Calu3 (cell line): ENCODE measurements at places on chromosomes 13 and 19. TPM values are rescaled to one million over a fixed set of nuclear protein-coding genes. Genes with fewer than 3 reads are reported as not detected.

- no peak for DNase-seq
- H3K27ac ChIP-seq = no peak overlapping the region
- no peaks in the 10 kb centered on the region for H3K27me3 ChIP-seq
- H3K4me3 ChIP-seq = no peak overlapping the region
- no peaks in the 10 kb centered on the region for H3K4me1 ChIP-seq
- H3K36me3 ChIP-seq = no peaks in the 10 kb centered on the region
Observed at GRCh38 chr13:40485611-40486517, 180.6 kb downstream of the FOXO1 start.

DNA sequence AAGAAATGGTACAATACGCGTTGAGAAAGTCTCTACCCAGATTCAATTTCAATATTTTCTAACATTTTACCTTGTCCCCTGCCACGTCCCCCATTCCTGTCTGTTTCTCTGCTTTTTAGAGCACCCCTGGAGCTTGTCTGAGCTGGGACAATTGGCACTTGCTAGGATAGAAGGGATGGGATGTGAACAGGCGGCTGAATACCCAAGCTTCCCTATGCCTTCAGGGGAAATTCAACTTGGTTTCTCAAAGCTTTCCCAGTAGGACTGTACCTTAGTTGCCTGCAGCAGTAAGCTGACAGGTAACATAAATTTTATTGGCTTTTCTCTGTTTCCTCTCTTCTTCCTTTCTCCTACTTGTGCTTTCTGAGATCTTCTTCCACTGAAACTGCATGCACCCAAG lies 1663.3 kb downstream of the EFNB2 start:
- no peak overlapping the region for H3K4me3 ChIP-seq
- H3K4me1 ChIP-seq = no peaks in the 10 kb centered on the region
- H3K27ac ChIP-seq = no peak overlapping the region
- no peaks in the 10 kb centered on the region for H3K36me3 ChIP-seq

DNA sequence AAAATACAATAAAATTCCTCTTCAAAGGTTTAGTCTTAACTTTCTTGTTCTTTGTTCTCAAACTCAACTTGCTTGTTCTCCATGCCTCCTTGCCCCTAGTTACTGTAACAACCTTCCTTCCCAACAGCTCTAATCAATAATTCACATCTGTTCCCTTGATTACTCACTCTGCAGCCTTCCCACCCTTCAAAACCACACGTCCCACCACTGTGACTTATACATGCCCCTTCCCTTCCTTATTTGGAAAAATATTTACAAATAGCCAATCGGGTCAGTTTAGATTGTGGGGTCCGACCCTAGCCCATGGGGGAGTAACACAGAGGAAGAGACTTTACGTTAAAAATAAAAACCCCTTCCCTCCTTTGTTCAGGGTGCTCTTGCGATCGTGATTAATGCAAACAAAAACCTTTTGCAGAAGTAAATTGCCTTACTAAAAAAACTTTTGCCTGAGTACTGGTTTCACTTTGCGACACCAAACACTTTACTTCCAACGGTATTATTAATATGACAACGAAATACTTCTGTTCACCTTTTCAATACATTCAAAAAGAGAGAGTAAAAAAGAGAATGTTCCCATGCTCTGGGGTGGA lies 512 bp upstream of the ZNF93 start:
- peaks cover 9% of the 10 kb centered on the region for H3K4me1 ChIP-seq
- peak; percentile 6 for DNase-seq
- H3K27me3 ChIP-seq = no peaks in the 10 kb centered on the region
- peak overlapping the region; percentile 62 for H3K27ac ChIP-seq
- H3K36me3 ChIP-seq = peaks cover 31% of the 10 kb centered on the region

DNA sequence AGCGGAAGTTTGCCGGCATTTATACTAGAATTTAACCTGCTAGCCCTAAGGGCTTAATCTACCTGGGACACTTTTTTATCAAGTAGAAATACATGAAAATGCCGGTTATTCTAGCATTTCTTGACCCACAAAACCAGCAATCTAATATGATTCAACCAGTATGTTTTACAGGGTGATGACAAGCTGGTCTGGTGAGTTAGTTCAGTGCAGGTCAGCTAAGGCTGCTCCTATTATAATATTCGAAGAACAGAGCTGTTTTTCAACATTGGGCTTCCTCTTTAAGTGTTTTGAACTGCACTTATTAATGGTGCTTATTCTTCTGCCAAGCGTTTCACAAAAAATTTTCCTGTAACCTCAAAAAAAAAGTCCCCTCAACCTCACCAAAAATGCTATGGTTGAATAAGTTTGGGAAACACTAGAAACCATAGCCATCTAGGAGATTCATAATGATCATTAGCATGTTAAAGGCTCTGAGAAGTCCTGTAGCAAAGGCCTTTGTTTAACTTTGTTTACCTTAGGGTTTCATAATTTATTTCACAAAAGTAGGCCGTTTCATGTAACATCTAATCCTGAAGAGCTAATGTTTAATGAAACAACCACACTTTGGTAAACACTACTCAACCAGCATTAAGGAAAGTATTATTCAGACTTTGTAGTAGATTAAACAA lies 526.6 kb downstream of the KLF12 start:
- H3K4me1 ChIP-seq = peaks cover 1% of the 10 kb centered on the region
- no peak overlapping the region for H3K27ac ChIP-seq
- no peaks in the 10 kb centered on the region for H3K36me3 ChIP-seq
- H3K27me3 ChIP-seq = no peaks in the 10 kb centered on the region

- H3K27me3 ChIP-seq = no peaks in the 10 kb centered on the region
- H3K4me3 ChIP-seq = no peak overlapping the region
Observed at GRCh38 chr13:49271264-49271663, 23.5 kb downstream of the CDADC1 start.

DNA sequence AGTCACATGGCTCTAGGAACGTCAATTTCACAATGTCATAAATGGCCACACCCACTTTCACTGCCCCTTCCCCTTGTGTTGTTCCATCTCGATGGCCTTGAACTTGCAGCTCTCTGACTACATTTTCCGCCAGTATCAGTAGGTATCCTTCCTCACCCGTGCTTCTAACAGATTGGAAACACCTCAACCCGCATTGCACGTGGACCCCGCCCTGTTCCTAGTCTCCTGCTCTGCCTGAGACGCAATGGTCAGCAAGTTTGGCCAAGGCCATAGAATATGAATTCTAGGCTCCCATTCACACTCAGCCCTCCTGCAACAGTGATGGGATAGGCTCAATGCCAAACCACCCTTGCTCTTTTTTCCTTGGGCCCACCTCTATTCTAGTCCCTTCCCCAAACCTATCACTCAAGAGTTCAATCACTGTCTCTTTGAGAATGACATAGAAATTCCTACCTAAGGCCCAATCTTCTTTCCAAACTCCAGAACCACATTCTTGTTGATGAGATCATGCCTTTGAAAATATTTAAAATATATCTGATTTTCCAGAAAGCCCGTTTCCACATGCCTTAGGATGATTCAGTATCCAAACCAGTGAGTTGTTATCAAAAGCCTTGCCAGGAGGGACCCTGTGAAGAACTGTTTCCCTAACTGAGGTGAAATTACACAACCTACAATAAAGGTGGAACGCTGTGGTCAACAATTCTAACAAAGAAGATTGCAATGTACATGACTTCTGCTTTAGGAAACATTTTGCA lies 334.6 kb downstream of the MYO16 start:
- no peaks in the 10 kb centered on the region for H3K4me1 ChIP-seq
- H3K36me3 ChIP-seq = no peaks in the 10 kb centered on the region
- H3K27ac ChIP-seq = no peak overlapping the region
- H3K27me3 ChIP-seq = no peaks in the 10 kb centered on the region
- H3K4me3 ChIP-seq = no peak overlapping the region
- no peak for DNase-seq

GRCh38 chr19:46513461-46514236 lies 18.0 kb upstream of the PNMA8B start:
- H3K4me1 ChIP-seq = peaks cover 8% of the 10 kb centered on the region
- DNase-seq = peak; percentile 90
- H3K27me3 ChIP-seq = peaks cover 53% of the 10 kb centered on the region
- no peaks in the 10 kb centered on the region for H3K36me3 ChIP-seq
- H3K4me3 ChIP-seq = no peak overlapping the region

GRCh38 chr13:73865027-73865426 lies 269.2 kb downstream of the KLF12 start:
- H3K36me3 ChIP-seq = no peaks in the 10 kb centered on the region
- no peak for DNase-seq
- no peak overlapping the region for H3K27ac ChIP-seq
- no peaks in the 10 kb centered on the region for H3K27me3 ChIP-seq
- H3K4me1 ChIP-seq = no peaks in the 10 kb centered on the region

- H3K4me3 ChIP-seq = no peak overlapping the region
- no peak overlapping the region for H3K27ac ChIP-seq
- DNase-seq = no peak
- H3K27me3 ChIP-seq = no peaks in the 10 kb centered on the region
- H3K4me1 ChIP-seq = no peaks in the 10 kb centered on the region
Observed at GRCh38 chr13:111954661-111955411, 112.1 kb upstream of the SOX1 start.

- DNase-seq = no peak
- H3K36me3 ChIP-seq = no peaks in the 10 kb centered on the region
- no peaks in the 10 kb centered on the region for H3K27me3 ChIP-seq
- H3K27ac ChIP-seq = no peak overlapping the region
- H3K4me3 ChIP-seq = no peak overlapping the region
- no peaks in the 10 kb centered on the region for H3K4me1 ChIP-seq
Observed at GRCh38 chr13:87677496-87678371, 6.6 kb downstream of the SLITRK5 start.

- H3K4me3 ChIP-seq = no peak overlapping the region
- no peak overlapping the region for H3K27ac ChIP-seq
- no peaks in the 10 kb centered on the region for H3K4me1 ChIP-seq
Observed at GRCh38 chr13:27004326-27004725, 167.3 kb downstream of the USP12 start.

DNA sequence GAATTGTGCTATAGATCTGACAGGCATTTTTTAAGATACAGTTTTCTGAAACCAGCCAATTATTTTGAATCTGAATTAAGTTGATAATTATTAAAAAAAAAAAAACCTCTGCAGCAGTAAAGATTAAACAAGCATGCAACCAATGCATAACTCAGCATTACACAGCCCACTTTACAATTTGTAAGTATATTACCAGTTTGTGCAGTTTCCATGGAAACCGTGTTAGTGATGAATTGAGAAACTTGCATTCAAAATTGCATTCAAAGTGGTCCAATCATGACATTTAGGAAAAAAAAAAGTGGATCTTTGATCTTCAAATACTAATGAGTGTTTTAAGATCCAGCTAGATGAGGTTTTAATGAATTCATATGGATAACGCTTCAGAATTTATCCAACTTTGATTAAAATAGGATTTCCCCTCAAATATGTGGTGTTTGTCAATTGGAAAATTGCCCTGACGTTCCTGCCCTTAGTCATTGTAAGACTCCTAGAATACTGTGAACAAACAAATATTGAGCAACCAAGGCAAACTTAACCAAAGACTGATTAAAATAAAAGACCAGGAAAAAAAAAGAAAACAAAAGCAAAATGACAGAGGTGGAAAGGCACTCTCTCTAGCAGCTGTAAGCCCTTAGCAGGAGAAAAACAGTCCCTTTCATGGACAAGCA lies 314.8 kb upstream of the MAB21L1 start:
- no peaks in the 10 kb centered on the region for H3K27me3 ChIP-seq
- no peak overlapping the region for H3K27ac ChIP-seq
- H3K4me1 ChIP-seq = no peaks in the 10 kb centered on the region
- no peak for DNase-seq
- H3K36me3 ChIP-seq = no peaks in the 10 kb centered on the region

DNA sequence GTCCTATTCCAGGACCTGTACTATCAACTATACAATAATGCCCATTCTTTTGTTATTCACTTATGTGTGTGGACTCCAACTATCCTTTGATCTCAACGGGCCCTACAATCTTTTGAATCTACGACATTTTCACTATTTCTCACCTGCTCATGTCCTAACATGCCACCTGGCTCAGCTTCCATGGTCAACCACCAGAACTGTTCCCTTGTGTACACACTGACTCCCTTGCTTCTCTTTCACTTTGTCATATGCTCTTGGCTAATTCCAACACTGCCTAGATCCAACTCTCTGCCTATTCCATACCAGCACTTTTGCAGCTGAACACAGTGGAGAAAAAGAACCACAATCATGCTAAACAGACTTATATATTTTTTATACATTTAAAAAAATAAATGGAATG lies 53.1 kb downstream of the MICU2 start:
- H3K27me3 ChIP-seq = no peaks in the 10 kb centered on the region
- no peak overlapping the region for H3K4me3 ChIP-seq
- H3K36me3 ChIP-seq = no peaks in the 10 kb centered on the region
- no peak overlapping the region for H3K27ac ChIP-seq
- H3K4me1 ChIP-seq = no peaks in the 10 kb centered on the region

GRCh38 chr19:16470911-16471811 lies 609 bp downstream of the EPS15L1 start:
- H3K4me3 ChIP-seq = peak overlapping the region; percentile 75
- no peak for DNase-seq

GRCh38 chr19:5352229-5352763 lies 11.7 kb upstream of the PTPRS start:
- no peak overlapping the region for H3K4me3 ChIP-seq
- H3K27me3 ChIP-seq = peaks cover 33% of the 10 kb centered on the region
- H3K4me1 ChIP-seq = peaks cover 6% of the 10 kb centered on the region
- H3K36me3 ChIP-seq = no peaks in the 10 kb centered on the region
- H3K27ac ChIP-seq = no peak overlapping the region
- no peak for DNase-seq

GRCh38 chr19:39843919-39844793 lies 2.0 kb downstream of the FBL start:
- DNase-seq = peak; percentile 45
- H3K4me1 ChIP-seq = peaks cover 51% of the 10 kb centered on the region
- H3K36me3 ChIP-seq = peaks cover 60% of the 10 kb centered on the region
- H3K4me3 ChIP-seq = peak overlapping the region; percentile 82

GRCh38 chr19:31064491-31064890 lies 284.7 kb downstream of the TSHZ3 start:
- H3K27ac ChIP-seq = no peak overlapping the region
- H3K36me3 ChIP-seq = no peaks in the 10 kb centered on the region
- no peaks in the 10 kb centered on the region for H3K27me3 ChIP-seq
- no peaks in the 10 kb centered on the region for H3K4me1 ChIP-seq
- DNase-seq = no peak

DNA sequence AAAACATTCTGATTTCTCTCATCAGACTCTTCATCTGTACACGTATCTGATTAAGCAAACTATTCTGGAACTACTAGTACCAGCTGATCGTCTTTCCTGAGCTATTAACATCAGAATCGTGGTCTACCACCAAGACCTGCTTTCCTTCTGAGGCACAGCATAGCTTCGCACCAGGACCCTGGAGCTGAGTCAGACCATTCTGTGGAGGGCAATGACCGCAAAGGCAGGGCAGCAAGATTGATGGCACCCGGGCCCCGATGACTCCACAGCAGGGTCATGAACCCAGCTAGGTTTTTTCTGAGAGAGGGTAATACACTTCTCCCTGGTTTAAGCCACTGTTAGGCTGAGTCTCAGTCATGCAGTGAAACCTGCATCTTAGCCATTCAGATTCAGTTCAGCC lies 158.7 kb upstream of the GPR12 start:
- peaks cover 51% of the 10 kb centered on the region for H3K27me3 ChIP-seq
- no peaks in the 10 kb centered on the region for H3K36me3 ChIP-seq
- no peak overlapping the region for H3K4me3 ChIP-seq
- no peak overlapping the region for H3K27ac ChIP-seq
- peaks cover 10% of the 10 kb centered on the region for H3K4me1 ChIP-seq
- no peak for DNase-seq

The HCST gene
- not detected in 2 replicates for total RNA-seq

The CABP5 gene
- total RNA-seq = not detected in 2 replicates

The NCR1 gene
- total RNA-seq = not detected in 2 replicates

The RB1 gene
- 38.8 and 44.9 TPM in 2 replicates for total RNA-seq

The ZNF229 gene
- total RNA-seq = 4.0 and 4.2 TPM in 2 replicates
